ENCODE measurements at places on chromosomes 3 and 15.

- DNase-seq, result no peak
Measured at GRCh38 chr3:127817406-127817841, 4.9 kb downstream of the MGLL start.

- DNase-seq, result no peak
Measured at GRCh38 chr15:69265347-69265955, 33.3 kb upstream of the PAQR5 start.

DNA sequence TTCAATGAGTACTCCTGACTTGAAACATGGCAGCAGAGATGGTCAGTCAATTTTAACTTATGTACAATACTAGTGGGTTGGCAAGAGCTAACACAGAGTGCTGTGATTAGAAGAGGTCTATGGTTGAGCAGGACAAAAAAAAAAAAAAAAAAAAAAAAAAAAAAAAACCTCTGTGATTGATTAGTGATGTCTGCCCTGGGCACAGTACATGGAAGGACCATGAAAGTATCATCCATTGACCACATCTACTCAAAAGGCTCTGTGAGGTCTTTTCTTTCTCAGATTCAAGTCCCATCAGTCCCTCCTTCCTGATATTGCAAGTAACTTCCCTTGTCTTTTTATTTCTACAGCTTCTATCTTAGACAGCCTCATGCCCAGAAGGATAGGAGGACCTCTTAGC, 59.6 kb downstream of the NTRK3 start:
- DNase-seq, result no peak

DNA sequence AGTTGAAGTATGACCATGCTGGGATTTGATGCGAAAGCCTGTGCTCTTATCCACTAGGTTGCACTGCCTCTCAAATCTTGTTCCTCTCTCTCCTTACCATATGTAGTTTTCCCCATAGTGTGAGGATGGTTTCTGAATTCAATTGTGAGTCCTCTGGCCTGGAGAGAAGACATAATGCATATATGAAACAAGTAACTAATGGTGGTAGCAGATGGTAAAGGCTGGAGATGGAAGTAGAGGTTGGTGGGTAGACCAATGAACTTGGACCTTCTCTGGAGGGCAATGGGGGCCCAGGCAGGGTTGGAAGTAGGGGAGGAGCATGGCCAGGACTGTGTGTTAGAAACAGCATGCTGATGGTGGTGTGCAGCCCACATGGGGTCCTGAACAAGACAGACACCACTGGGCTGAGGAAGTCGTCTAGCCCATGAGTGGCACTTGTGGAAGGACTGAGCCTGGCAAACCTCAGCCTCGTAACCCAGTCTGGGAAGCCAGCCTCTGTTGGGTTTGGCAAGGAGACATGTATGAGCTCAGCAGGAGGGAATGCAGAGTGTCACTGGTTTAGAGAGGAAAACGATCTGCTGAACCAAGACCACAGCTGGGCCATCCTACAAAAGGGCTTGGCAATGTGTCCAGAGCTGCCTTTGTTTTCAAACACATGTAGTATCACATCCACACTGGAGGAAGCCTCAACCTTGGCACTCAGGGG, 18.5 kb upstream of the LMCD1 start:
- DNase-seq, result peak; percentile 87

DNA sequence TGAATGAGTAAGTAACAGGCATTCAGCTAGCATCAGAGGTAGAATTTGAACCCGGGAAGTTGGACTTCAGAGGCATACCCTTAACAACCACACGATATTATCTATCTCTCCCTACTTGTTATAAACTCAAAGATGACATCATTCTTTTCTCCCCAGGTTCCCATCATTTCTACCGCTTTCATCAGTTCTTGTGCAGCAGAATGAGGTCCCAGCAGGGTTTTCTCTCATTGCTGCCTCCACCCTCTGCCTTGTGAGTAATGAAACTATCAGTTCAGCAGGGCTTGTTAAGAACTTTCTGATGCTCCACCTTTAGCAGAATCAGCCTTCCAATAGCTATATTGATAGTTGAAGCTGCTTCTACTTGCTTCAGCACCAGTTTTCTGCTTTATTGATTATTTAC, 487.5 kb upstream of the KCNMB2 start:
- no peak for DNase-seq

Data from thyroid gland (tissue), 4 donors.